ENCODE measurements at places on chromosomes 13 and 19. TPM values are rescaled to one million over a fixed set of nuclear protein-coding genes. Genes with fewer than 3 reads are reported as not detected.
A peak's percentile ranks its signal among the peaks of the same experiment; 100 is the strongest.

The ZNF225 gene
- total RNA-seq, result 2.3 TPM

The DIS3 gene
- total RNA-seq, result 34.2 TPM

The FUT1 gene
- total RNA-seq, result 19.6 TPM

The CLEC17A gene
- total RNA-seq, result not detected

The CLDND2 gene
- total RNA-seq, result 4.0 TPM

- peak; percentile 69 for DNase-seq
These were observed at the start of gene PPFIA3 for GRCh38 chr19:49119411-49120324. PPFIA3 (plus strand) TSS chr19:49119544; CDS start chr19:49127874, 8,330 bp downstream.

GRCh38 chr19:15813916-15814315, 1.5 kb downstream of the OR10H1 start:
- DNase-seq, result no peak

DNA sequence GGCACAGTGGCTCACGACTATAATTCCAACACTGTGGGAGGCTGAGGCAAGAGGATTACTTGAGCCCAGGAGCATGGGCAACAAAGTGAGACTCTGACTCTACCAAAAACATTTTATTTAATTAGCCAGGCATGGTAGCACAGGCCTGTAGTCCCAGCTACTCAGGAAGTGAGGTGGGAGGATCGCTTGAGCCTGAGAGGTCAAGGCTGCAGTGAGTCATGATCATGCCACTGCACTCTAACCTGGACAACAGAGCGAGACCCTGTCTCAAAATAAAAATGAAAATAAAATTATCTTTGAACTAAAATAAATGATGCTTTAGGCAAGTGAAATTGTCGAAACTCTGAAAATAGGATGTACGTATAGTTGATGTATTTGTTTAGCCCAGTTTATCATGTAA, 8.2 kb upstream of the CLN5 start:
- DNase-seq, result no peak

GRCh38 chr19:18895038-18895823, 727 bp downstream of the CERS1 start:
- peak; percentile 69 for DNase-seq
